ENCODE measurements at places on chromosomes 2 and 18.

DNA sequence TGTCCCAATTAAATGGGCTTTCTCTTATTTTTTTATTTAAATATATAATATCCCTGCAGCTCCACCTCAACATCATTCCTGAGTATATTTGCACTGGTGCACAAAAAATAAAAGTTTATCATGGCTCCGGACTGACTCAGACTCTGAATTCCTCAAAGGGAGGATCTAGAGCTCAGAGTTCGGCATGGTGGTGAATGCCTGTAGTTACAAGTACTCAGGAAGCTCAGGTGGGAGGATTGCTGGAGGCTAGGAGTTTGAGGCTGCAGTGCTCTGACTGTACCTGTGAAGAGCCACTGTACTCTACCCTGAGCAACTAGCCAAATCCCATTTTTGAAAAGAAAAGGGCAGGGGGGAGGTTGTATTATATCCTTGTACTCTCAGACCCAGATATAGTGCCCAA lies 52.8 kb upstream of the NRXN1 start:
- DNase-seq = no peak

DNA sequence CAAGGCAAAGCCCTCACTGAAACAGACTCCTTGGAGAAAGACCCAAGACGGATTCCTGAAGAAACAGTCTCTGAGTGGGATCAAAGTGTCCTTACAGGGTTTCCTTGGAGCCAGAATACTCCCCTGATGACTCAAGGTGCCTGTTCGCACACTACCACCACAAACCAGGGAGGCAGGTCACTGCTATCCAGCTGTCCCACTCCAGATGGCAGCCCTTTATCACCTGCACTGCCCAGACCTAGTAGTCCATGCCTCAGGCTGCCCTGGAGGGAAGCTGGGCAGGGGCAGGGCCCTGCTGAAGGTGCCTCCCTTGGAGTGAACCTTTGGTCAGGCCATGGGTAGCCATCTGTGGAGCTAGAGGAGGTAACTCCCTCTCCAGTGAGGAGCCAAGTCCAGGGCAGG lies 34.1 kb downstream of the TRABD2A start:
- DNase-seq = no peak

DNA sequence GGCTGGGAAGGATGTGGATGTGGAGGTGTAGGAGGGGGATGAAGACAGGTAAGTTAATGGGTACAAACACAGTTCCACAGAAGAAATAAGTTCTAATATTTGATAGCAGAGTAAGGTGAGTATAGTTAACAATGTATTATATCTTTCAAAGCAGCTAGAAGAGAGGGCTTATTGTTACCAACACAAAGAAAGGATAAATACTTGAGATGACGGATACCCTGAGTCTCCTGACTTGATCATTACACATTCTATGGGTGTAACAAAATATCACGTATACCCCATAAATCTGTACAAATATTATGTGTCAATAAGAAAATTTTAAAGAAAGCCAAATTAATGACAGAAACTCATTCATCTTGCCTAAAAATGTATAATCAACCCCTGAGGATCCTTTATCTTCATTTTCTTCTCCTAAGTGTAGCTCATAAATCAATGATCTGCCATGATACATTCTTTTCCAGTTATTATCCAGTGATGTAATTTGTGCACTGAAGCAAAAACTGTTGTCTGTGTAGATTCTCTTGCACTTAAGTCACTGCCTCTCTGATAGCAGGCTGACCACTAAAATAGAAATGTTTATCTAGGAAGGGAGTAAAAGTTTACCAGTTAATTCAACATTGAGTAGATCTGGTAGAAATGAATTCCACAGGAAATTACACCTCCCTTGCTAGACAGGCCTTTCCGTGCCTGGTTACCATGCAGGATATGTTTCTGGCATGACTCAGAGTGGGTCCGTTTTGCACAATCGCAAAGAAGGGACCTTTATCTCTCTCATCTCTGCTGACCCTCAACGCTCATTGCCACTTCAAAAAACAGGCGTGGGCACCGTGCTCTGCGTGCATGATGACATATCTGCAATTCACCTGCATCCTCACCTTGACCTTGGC lies 249.7 kb upstream of the NCKAP5 start:
- DNase-seq = no peak

- no peak for DNase-seq
Observed at GRCh38 chr2:1972948-1973347, 228.6 kb upstream of the PXDN start.

DNA sequence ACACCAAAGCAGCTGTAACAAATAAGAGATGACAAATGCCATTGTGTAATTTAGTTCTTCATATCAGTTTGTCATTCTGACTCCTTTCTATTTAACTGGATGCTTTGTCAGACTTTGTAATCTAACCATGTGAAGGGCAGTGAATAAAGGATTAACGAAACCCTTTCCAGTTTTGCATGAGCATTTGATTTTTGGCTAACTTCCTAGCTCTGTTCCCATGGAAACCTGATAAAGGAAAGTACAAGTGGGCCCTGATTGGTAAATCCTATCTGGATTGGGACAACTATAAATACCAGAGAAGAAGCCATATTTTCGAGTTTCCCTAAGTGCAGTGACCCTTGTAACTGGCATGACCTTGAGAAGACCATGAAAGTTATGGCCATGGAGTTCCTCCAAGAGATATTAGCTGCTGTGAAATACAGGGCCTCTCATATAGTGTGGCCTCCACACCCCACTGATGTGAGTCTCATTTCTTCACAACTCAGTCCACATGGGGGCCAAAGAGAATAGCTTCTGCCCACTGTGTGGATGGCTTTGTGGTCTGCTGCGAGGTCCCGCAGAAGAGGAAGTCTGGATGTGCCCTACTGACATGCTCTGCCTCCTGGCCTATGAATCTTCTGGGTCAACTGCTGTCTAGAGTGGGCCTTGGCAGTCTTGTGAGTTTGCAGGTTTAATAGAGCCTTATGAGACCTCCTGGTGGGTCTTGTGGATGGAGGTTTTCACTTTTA lies 38.2 kb upstream of the CYP1B1 start:
- peak; percentile 11 for DNase-seq

DNA sequence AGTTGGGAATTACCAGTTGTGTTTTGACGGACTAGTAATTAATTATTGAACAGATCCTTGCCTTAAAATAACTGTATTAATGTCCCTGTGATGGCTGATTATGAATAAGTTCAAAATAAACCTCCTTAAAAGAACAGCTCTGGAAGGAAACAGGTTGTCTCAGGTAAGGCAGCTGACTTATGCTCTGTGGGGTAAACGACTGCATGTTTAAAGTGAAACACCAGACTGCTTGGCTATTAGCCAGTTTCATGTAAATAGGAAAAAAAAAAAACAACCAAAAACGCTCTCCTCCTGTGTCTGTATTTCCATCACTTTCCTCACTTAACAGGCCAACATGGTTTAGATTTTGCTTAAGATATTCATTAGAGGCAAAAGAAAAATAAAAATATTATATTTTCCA lies 243.6 kb downstream of the TMEM182 start:
- no peak for DNase-seq

Data from CD4-positive, alpha-beta T cell treated with Interferon gamma for 1 hour (primary cell).